ENCODE measurements at places on chromosomes 5 and 9.

- DNase-seq: no peak
These were observed 33.9 kb upstream of the FOXB2 start for GRCh38 chr9:76985581-76985980.

DNA sequence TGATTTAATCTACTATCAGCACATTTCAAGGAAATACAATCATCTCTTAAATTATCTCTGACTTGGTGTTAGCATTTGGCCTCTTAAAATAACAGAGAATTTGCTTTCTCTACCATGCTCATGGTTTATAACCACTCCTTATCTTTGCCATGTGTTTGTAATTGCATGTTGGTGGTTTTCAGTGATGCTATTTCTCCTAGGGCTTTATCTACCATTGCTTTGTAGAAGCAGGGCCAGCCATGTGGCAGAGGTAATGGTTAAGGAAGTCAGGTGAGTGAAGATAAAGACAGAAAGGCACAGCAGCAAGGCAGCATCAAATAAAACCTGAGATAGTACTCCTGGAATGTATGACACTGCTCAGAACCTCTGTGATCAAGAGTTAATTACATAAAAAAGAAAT is 206.2 kb downstream of the FER start:
- no peak for DNase-seq

DNA sequence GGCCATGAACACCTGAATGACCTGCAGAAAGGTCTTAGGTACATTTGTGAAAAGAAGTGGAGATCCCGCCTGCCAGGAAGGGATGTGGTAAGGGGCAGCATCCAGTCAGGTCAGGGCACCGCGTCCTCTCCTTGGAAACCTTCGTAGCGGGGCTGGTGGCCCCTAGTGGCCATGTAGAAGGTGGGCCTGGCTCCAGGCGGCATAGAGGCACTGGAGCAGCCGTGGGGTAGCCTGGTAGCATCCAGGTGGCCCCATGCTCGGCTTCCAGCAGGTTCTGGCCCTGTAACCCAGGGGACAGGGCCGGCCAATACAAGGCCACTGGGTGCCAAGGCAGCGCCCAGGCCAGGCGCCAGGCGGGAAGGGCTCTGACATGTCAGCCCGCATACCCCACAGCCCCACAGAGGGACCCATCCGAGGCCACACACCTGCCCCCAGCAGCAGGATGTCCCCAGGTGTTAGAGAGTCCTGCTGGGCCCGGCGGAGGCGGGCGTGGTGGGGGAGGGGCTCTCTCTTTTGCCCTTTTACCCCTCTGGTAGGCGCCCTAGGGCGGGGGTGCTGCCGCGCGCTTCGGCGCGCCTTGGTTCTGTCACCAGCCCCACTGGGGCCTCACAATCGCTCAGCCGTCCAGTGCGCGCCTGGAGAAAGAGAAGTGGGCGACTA is 58.3 kb upstream of the SPATA31E1 start:
- no peak for DNase-seq

DNA sequence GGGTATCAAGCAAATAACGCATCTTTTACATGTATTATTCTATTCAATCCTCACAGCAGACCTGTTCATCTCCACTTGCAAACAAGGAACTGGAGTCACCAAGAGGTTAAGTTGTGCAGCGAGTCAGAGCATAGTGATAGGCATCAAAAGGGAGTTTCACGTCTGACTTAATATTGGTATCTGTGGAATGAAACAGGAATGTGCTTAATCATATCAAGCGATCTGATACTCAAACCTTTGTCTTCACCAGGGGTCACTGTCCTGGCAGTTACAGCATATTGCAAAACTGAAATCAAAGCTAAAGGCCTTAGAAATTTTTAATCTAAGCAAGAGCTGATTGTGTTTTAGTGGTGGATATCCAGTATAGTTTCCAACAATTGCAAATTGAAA is 271.6 kb downstream of the PLK2 start:
- no peak for DNase-seq

DNA sequence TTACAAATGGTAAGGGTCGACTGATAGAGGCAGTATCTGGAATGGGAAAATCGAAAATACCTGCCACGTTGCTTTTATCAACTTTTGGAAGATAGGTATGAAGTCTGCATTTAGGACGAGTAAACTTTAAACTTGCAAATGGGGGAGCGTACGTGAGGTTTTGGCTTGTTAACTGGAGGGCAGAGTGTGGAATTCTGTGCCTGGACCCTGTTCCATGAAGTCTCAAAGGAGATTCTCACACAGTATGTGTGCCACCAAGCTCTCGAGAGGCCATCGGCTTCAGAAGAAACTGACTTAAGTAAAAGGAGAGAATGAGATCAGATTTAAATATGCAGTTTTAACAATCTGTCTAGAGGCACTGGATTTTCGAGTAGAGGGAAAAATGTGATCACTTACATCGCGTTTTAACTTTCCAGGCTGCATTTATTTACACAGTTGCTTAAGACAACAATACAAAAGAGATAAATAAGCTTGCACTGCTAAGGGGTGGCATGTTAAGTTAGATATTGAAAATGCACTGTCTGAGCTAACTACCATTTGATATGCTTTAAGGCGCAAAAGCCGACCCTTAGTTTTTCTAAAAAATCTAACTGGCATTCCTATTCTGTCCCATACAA is 401.6 kb downstream of the EBF1 start:
- DNase-seq: no peak

DNA sequence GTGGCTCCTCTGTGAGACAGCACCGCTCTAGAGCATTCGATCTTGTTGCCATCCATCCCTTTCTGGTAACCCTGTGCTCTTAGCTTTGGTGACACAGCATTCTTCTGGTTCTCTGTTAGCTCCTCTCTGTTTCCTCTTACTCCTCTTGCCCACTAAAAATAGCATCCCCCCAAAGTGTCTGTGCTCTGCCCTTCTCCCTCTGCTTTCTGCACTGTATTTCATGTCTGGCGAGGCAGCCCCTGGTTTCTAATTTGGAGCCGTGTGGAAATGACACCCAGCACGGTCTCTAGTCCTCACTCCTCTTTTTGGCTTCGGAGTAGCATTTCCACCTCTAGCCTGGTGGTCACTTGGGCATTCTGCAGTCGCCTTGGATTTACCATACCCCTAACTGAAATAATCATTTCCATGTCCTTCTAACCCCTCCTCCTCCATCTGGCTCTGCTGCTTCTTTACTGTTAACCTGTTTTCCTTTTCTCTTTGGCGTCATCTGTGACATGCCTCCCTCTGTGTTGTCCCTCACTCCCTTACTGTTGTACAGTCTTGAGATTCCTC is 23.8 kb downstream of the NPR3 start:
- DNase-seq: no peak

GRCh38 chr9:35914301-35914807 is 5.1 kb downstream of the SPAAR start:
- no peak for DNase-seq

DNA sequence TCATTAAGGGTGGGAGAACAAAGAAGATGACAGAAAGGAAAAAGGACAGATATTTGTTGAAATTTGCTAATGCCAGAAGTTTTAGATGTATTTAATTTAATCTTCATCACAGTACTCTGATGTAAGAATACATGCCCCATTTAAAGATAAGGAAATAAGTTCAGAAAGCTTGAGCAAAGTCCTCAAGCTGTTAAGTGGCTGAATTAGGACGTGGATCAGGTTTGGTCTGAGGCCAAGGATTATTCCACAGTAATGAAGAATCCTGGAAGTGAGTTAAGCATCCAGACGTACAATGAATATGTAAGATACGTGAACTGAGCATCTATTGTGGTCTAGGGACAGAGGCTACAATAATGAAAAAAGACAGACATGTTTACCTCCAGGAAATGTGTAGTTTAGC is 671.3 kb downstream of the PRELID2 start:
- DNase-seq: no peak
